ENCODE measurements at places on chromosomes 1 and 21.

DNA sequence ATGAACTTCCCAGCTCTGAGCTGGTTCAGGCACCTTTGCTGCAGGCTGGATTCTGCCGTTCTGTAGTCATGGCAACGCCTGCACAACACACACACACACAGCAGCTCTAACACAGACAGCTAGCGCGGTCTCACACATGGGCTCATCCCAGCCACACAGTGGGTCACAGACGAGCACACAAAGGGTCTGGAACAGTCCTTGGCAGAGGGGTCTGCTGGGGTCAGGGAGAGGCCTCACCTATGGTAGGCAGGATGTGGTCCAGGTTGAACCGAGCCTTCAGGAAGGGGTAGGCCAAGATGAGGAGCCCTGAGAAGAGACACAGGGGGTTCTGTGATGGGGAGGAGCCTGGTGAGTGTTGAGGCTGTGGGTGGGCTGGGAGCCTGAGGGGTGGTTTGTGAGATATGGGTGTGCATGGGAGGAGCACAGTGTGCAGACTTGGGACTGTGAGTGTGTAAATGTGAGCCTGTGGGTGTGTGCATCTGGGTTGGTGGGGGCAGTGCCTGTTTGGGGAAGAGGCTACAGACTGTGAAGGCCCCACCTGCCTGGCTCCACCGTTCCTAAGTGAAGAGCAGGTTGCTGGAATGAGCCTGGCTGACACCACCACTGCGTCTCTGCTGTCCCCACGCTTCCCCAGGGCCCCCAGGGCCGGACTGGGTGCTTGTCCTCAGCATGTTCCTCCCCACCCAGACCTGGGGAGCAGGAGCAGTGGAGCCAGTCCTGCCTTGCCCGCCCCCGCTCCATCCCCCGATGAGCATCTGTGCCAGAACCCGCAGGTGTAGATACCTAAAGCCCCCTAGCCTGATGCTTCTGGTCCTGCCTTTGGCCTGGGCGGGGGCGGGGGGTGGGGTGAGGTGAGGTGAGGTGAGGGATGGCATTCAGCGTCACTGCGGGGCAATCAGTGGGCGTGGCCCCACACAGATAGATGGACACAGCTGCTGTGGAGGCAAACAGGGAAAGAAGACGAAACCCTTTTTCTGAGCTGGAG, 1.5 kb downstream of the KNCN start:
- DNase-seq, result no peak

DNA sequence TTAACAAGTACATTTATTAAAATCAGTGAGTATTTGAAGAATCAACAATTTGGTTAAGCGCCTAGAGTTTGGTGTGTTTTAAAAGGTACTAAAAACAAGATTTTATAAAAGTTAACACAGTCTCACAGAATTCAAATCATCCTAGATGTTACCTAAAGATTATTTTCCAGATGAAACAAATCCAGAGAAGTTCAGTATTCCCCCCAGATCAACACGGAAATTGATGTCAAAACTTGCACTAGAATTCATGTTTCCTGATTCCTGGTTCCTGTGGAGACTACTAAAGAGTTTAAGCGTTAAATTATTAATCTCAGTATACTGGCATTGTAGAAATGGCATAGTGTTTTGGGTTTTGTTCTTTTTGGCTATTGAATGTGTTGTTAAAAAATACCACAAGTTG, 1.4 kb downstream of the PTBP2 start:
- DNase-seq, result no peak

GRCh38 chr1:146029117-146029516, 7.6 kb upstream of the HJV start:
- DNase-seq, result no peak

- DNase-seq, result no peak
These were observed 17.6 kb downstream of the ADPRS start for GRCh38 chr1:36106269-36106668.

DNA sequence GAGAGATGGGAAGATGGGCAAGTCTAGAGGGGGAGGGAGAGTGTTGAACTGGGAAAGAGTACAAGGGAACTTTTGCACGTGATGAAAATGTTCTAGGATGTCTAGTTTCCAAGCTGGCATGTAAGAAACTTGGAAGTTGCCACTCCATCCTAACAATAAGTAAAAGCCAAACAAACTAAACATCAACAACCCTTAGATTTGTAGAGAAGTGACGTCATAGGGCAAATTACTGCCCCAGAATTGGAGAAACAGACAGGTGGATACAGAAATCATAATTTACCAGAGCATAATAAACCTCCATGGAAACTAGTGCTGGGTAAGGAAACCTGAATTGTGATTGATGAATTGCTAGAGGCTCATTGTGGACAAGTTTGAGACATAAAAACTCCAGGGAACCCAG, 14.7 kb upstream of the ZBTB40 start:
- no peak for DNase-seq

DNA sequence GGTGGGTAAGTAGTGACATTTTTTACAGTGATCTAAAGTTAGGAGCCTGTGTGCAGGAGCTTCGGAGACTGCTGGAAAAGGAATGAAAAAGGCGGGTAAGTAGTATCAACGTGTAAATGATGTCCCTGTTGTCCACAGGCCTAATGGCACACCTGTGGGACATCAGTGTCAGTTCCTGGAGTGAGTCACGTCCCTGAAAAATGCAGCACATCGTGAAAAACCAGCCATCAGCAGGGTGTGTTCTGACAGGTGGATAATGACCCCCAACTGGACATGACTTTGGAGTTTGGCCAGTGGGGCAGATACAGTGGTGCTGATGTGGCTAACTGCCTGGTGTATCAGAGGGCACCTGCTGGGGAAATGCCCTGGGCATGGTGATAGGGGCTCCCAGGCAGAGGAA, 12.0 kb upstream of the PRDM15 start:
- DNase-seq, result no peak

DNA sequence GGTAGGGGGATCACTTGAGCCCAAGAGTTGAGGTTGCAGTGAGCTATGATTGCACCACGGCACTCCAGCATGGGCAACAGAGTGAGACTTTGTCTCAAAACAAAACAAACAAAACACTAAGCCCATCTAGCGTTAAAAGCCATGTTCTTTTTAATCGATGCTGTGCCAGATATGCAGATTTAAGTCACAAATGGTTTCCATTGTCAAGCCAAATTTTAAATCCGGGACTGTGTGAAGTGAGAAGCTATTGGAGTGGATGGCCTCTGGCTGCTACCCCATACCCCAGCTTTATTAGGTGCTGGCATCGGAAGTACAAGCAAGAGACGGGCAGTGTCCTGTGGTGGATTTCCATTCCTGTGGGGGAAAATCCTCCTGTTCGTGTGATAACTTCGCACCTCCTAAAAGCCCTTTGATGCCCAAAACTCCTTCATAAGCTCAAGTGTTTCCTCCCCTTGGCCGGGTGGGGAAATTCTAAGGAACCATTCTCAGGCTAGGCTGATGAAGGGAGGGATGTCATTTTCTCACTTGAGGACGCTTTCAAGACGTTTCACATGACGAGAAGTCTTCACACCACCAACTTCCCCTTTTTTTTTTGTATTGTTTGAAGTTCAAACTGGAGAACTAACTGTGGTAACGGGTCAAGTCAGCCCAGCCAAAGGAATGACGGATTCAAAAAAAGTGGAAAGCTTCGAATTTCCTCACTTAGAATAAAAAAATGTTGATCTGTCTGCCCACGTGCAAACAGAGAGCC, 140.8 kb downstream of the KAZN start:
- DNase-seq, result no peak

- DNase-seq, result no peak
These were observed 104.0 kb upstream of the OLIG2 start for GRCh38 chr21:32921632-32922230.

Data from mesothelial cell of epicardium (in vitro differentiated cells).